Activated CD4-positive, alpha-beta T cell treated with anti-CD3 and anti-CD28 coated beads for 36 hours (primary cell): ENCODE measurements at places on chromosomes 3 and 15. TPM values are rescaled to one million over a fixed set of nuclear protein-coding genes. Genes with fewer than 3 reads are reported as not detected.

GRCh38 chr3:83065851-83066460 is 1304.5 kb upstream of the GBE1 start:
- no peak overlapping the region for H3K27ac ChIP-seq
- H3K4me1 ChIP-seq, result no peaks in the 10 kb centered on the region
- no peaks in the 10 kb centered on the region for H3K36me3 ChIP-seq
- no peak for DNase-seq
- H3K27me3 ChIP-seq, result no peaks in the 10 kb centered on the region

The UBR1 gene
- 30.6 TPM for total RNA-seq

DNA sequence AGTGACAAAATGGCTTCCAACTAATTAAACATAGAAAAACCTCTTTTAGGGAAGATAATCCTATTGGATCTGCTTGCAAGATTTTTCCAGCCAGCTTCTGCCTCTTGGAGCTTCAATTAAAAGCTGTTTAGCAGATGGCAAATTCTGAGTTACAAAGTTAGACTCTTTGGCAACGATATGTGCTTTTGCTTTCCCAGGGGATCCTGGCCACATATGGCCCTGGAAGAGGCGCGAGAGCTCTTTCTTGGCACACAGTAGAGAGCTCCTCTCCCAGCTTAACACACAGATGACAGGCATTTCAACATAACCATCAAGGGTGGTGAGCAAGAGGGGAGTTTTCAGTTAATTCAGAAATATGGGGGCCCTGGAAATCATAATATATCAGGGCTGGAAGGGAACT is 41.6 kb upstream of the GALNT15 start:
- DNase-seq, result no peak
- no peaks in the 10 kb centered on the region for H3K27me3 ChIP-seq
- H3K27ac ChIP-seq, result no peak overlapping the region
- H3K36me3 ChIP-seq, result no peaks in the 10 kb centered on the region

- H3K4me1 ChIP-seq, result no peaks in the 10 kb centered on the region
- H3K4me3 ChIP-seq, result no peak overlapping the region
- no peak overlapping the region for H3K27ac ChIP-seq
- H3K36me3 ChIP-seq, result peaks cover 38% of the 10 kb centered on the region
- DNase-seq, result no peak
Measured at GRCh38 chr3:121483290-121483689, 62.5 kb downstream of the POLQ start.

GRCh38 chr3:196292286-196292923 is 4.9 kb upstream of the PCYT1A start:
- DNase-seq, result no peak
- no peak overlapping the region for H3K4me3 ChIP-seq

DNA sequence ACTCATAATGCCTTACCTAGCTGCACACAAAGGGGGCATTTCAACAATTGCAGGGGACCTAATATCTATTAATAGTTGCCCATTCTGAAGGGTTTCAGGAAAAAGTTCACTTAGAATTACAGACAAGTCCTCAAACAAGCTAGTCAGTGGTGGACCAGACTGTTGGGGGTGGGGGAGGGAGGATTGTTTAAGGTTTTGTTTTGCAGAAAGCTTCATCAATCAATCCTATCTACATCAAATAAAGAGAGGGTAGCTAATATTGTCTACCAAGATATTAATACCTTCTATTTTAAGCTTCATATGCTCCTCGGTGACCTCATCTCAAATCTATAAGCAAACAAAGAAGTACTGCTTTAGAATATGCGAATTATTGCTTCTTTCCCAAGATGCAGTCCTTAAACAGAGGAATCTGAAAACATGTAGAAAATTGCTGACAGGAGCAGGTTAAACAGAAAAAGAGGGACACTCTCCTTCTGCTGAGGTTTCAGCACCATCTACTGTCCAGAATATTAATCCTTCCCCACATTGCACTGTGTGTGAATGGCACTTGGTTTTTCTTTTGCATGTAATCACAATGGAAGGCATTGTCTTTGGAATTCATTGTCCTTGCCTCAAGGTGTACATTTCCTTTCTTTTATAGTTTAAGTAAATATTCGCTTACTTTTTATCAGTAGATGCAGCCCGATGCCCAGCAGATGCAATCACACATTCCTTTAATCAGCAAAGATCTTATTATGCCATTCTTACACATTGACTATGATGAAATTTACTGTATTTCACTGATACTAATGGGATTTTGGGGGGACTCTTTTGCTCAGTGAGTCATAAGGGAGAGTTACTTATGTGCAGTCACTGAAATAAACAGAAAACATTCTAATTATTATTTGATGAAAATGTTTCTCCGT is 94.7 kb downstream of the IL5RA start:
- H3K36me3 ChIP-seq, result no peaks in the 10 kb centered on the region
- no peaks in the 10 kb centered on the region for H3K4me1 ChIP-seq
- no peak overlapping the region for H3K27ac ChIP-seq
- DNase-seq, result no peak
- H3K27me3 ChIP-seq, result peaks cover 15% of the 10 kb centered on the region

- no peaks in the 10 kb centered on the region for H3K4me1 ChIP-seq
- no peaks in the 10 kb centered on the region for H3K27me3 ChIP-seq
- no peak for DNase-seq
- no peak overlapping the region for H3K27ac ChIP-seq
- H3K4me3 ChIP-seq, result no peak overlapping the region
Measured at GRCh38 chr15:99176757-99177156, 71.9 kb downstream of the SYNM start.

The CACNA2D2 gene
- 1.5 TPM for total RNA-seq

- no peaks in the 10 kb centered on the region for H3K27me3 ChIP-seq
- H3K27ac ChIP-seq, result peak overlapping the region; percentile 63
- peaks cover 69% of the 10 kb centered on the region for H3K36me3 ChIP-seq
Measured at GRCh38 chr3:128113817-128114794, 9.5 kb downstream of the RUVBL1 start.

- peak; percentile 25 for DNase-seq
- H3K27me3 ChIP-seq, result no peaks in the 10 kb centered on the region
- H3K27ac ChIP-seq, result peak overlapping the region; percentile 98
- H3K4me1 ChIP-seq, result peaks cover 50% of the 10 kb centered on the region
- peak overlapping the region; percentile 92 for H3K4me3 ChIP-seq
- H3K36me3 ChIP-seq, result peaks cover 23% of the 10 kb centered on the region
Measured at GRCh38 chr3:134487406-134487805, 1.5 kb downstream of the CEP63 start.

The CMTM8 gene
- 8.1 TPM for total RNA-seq

- no peaks in the 10 kb centered on the region for H3K27me3 ChIP-seq
- H3K36me3 ChIP-seq, result peaks cover 20% of the 10 kb centered on the region
- peaks cover 31% of the 10 kb centered on the region for H3K4me1 ChIP-seq
- no peak overlapping the region for H3K27ac ChIP-seq
- H3K4me3 ChIP-seq, result no peak overlapping the region
Measured at GRCh38 chr15:89096664-89097063, 8.4 kb downstream of the ABHD2 start.

DNA sequence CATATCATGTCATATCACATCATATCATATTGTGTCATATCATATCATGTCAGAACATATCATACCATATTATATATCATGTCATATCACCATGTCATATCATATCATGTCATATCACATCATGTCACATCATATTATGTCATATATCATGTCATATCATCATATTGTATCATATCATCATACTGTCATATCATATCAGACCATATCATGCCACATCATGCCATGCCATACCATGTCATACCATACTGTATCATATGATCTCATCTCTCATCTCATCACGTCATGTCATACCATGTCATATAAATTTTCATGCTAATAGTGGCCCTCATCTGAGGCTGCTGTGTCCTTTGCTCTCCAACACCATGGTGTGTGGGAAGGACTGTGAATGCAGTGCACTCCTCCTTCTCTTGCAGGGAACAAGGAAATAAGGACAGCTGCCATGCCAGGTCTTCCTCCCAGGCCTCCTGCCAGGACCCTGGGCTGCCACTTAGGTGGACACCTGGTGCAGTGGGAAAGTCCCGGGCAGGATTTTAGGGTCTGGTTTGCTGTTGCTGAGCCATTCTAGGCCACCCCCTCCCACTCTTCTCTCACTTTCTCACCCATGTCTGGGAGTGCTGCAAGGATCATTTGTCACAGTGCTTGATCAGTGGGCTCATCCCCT is 72.4 kb upstream of the TRPM1 start:
- no peak for DNase-seq
- no peaks in the 10 kb centered on the region for H3K27me3 ChIP-seq
- no peak overlapping the region for H3K27ac ChIP-seq
- H3K36me3 ChIP-seq, result no peaks in the 10 kb centered on the region

The CALML4 gene
- 6.8 TPM for total RNA-seq
